Fibroblast of the aortic adventitia (primary cell): ENCODE measurements at places on chromosomes 5 and 9. TPM values are rescaled to one million over a fixed set of nuclear protein-coding genes. Genes with fewer than 3 reads are reported as not detected.

The FOXD4 gene
- total RNA-seq = 0.27 TPM in 1 of 2 replicates, not detected in the other

The CANX gene
- 645 and 1,866 TPM in 2 replicates for total RNA-seq

The FGD3 gene
- total RNA-seq = not detected in 2 replicates

The CD14 gene
- total RNA-seq = 0.36 and 4.4 TPM in 2 replicates

The CCDC180 gene
- 4.2 and 27.2 TPM in 2 replicates for total RNA-seq

The TERT gene
- total RNA-seq = not detected in 2 replicates

The MAMDC4 gene
- total RNA-seq = 0.81 TPM in 1 of 2 replicates, not detected in the other
